Stimulated activated naive CD8-positive, alpha-beta T cell treated with anti-CD3 and anti-CD28 coated beads, Interleukin-15, amount 100 ng/mL, for 72 hours (primary cell): ENCODE measurements at places on chromosomes 1 and 21.
A peak's percentile ranks its signal among the peaks of the same experiment; 100 is the strongest.

DNA sequence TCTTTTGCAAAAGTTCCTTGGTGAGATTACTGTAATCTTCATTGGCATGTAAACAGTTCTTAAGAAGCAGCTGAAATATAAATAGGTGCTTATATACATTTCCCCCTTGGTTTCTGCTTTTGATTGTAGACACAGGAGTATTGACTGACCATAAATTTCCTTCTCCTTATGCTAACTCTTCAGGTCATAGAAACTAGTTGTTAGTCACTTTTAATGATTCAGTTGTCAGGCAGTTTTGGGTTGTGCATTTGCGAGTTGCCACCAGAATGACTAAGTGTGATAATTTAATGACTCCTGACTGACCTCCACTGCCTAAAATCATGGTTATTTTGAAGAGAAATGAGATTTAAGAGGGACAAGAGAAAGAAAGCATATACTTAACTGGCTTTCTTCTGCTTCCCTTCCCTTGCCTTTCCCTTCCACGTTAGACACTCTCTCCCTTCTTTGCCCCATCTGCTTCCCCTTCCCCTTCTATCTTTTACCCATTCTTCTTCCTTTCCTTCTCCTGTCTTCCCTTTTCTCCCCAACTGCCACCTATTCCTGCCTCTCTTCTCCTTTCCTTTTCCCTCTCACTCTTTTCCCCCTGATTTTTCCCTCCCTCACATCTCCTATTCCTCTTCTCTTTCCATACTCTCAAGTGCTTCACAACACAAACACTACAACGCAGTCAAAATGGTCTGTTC, 12.3 kb downstream of the ZMPSTE24 start:
- peak; percentile 35 for DNase-seq

DNA sequence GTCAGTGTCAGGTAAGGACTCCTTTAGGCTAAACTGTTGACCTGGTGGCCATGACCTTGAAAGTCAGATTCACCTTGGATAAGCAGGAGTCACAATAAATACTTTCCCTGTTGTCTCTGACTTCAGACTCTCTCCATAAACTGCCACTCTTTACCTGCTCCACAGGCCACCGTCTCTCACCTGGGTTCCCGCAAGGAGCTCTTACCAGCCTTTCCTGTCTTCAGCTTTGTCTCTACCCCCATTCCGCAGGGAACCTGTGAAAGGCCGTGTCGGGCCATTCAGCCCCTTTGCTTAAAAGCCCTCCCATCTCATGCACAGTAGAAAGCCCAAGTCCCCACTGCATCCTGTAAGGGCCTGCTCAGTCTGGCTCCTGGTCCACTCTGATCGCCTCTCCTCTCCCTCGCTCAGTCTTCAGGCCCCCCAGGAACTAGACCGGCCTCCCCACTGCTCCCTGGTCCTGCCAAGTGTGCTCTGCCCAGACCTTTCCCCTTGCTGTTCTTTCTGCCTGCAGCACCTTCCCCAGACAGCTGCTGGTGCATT, 79.5 kb downstream of the ACTL8 start:
- no peak for DNase-seq

GRCh38 chr1:17095141-17095540, 24.1 kb downstream of the PADI2 start:
- no peak for DNase-seq

- DNase-seq = no peak
Measured at GRCh38 chr1:210800301-210800700, 333.6 kb downstream of the KCNH1 start.

- no peak for DNase-seq
Measured at GRCh38 chr1:37567023-37567422, 10.3 kb downstream of the DNALI1 start.

DNA sequence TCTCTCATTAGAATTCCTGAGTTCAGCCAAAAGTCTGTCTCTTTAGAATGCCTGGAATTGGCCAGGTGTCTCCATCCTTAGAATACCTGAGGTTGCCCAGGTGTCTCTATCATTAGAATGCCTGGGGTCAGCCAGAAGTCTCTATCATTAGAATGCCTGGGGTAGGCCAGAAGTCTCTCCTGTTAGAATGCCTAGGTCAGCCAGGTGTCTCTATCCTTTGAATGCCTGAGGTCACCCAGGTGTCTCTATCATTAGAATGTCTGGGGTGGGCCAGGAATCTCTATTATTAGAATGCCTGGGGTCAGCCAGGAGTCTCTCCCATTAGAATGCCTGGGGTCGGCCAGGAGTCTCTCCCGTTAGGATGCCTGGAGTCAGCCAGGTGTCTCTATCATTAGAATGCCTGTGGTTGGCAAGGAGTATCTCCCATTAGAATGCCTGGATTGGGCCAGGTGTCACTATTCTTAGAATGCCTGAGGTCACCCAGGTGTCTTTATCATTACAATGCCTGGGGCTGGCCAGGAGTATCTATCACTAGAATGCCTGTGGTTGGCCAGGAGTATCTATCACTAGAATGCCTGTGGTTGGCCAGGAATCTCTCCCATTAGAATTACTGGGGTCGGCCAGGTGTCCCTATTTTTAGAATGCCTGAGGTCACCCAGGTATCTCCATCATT, 43.0 kb downstream of the RNF187 start:
- DNase-seq = no peak

- peak; percentile 84 for DNase-seq
Measured at GRCh38 chr1:151189637-151190445, at the start of gene VPS72. VPS72 (minus strand) TSS chr1:151190197; CDS start chr1:151190121, 76 bp downstream.

DNA sequence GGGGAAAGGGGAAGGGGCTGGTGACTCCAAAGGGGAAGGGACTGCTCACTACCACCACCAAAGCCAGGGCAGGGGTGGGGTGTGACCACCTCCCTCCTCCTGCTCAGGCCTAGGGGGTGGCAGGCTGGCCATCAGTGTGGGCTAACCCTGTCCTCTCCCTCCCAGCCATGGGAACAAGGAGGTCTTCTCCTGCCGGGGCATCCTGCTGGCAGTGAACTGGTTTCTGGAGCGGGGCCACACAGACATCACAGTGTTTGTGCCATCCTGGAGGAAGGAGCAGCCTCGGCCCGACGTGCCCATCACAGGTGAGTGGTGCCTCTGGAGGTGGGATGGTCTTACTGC, 5.7 kb downstream of the ZC3H12A start:
- DNase-seq = no peak

DNA sequence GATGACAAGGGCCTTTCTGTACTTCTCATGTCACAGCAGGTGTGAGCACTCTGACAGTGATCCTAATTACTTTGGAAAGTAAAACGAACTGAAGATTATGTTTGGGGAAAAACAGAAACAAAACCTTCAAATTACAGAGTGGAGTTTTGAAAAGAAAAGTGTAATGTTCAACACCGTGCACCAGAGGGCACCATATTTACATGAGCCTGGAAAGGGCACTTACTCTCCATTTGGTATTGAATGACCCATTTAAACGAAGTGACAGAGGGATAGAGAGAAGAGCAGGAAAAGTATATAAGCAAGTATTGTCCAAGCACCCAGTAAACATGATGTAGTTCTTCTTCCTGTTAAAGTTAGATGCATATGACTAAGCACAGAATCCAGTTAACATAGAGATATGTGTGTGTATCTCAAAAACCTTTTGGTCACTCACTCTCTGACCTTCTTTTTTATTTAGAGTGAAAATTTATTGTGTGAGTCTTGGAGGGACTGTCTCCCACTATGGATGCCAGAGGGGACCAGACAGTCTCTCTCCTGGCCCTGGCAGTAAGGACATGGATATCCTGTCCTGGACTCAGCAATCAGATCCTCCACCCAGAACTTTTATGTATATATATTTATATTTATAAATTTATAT, 3.8 kb upstream of the RGSL1 start:
- DNase-seq = peak; percentile 19

DNA sequence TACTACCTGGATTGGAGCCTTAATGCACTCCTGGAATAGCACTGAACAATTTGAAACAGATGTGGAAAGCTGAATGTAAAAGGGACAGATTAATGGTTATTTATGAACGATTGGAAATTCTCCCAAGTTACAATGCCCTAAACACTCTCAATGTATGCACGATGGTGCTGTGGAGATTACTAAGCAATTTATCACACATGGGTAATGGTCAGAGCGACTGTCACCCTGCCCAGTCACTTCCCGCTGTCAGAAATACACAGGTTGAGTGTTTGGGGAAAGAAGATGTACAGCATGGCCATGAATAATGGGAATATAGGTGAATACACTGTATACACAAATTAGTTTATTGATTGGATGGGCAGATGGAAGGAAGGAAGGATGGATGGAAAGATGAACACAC, 342.4 kb downstream of the VAV3 start:
- DNase-seq = no peak

- DNase-seq = no peak
Measured at GRCh38 chr21:41897700-41898099, 18.6 kb upstream of the PRDM15 start.

DNA sequence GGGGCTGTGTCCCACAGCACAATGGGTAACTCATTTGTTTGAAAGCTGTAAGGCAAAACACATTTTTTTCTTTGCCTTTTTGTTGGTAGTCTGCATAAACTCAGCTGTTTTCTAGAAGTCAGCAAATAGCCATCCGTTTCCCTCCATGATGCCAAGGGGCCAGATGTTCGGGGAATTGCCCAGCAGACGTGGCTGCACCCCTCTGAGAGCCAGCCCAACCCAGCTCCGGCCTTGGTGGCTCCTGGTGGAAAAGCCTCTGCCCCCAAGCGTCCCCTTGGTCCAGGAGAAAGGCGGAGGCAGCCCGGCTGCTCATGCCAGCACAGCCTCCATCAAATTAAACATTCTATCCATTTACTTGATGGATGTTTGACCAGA, 58.4 kb upstream of the ADARB1 start:
- DNase-seq = no peak

DNA sequence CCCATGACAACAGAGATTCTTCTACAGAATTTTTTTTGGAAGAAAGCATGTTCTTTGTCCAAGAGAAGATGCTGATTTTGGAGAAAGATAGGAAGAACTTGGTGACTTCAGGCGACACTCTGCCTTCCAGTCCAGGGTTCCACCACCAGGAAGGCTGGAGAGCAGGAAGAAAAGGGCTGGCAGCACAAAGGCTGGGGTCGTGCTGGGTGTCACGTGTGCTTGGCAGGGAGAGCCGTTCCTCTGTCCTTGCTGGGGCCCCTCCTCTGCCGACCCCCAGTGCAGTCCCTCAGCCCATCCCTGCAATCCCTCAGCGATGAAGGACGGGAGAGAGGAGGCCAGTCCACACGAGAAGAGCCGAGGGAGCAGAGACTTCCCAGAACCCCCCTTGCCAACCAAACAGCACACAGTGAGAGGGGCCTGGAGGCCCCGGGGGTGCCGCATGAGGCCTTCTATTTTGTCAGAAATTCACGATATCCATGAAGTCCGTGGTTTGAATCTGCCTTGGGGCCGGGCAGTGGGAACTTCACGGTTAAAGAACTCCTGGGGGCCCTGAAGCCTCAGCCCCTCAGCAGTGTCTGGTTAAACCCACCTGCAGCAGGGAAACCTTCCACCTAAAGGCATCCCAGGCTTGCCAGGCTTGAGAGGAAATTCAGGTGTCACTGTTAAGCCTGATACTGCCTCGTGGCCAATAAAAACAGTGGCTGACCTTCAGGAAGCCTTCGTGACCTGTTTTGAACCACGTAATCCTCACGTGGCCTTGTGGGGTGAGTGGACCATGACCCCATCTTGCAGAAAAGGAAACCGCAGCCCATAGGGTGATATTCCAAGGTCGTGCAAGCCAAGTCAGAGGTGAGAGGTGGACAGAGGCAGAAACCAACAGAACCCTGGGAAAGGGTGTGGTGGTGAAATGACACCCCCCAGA, 3.4 kb downstream of the KRTAP10-12 start:
- no peak for DNase-seq

DNA sequence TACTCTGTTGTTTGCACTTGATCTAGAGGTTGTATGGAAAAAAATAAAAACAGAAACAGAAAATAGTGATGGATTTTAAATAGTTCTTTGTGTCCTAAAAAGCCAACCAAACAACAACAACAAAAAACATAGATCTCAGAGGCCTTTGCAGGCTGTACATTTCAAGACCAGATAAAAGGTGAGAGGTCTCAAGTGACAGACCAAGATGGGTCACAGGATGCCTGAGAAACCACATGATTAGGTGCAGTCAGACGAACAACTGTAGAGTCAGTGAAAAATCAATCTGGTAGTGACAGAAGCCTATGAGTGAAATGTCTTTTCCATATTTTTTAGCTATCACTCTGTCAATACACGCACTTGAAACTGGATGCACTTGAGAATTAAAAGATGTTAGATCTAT, 193.5 kb upstream of the SAMSN1 start:
- no peak for DNase-seq

GRCh38 chr1:36436821-36437220, 13.4 kb downstream of the OSCP1 start:
- no peak for DNase-seq

DNA sequence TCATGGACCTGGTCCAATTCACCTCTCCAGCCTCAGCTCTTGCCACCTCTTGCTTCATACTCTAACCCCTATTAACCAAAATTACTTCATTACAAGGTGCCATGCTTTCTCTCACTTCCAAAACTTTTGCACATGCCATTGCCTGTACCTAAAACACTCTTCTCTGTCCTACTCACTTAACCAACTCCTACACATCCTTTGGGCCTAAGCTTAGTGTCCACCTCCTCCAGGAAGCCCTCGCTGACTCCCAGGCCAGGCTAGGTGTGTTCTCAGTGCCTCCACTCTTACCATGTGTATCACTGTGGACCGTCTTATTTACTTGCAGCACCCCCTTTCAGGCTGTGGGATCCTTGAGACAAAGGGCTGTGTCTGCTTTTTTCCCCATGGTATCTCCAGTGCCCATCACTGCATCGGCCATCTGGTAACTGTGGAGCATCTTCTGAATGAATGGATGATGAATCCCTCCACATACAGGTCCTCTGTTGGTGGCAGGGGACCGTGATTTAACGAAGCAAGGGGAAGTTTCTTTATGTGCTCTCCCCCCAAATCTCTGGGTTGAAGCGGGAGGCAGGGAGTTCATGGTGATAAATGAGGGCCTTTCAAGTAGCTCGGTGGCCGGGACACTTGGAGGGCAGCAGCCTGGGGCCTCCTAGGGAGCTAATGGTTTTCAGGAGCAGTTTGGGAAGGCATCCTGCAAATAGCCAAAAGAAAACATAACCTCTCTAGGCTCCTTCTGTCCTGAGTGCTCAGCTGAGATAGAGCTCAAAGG, 111.9 kb downstream of the TRABD2B start:
- no peak for DNase-seq
